T1000 (cell line): ENCODE measurements at places on chromosomes 6 and 20.

DNA sequence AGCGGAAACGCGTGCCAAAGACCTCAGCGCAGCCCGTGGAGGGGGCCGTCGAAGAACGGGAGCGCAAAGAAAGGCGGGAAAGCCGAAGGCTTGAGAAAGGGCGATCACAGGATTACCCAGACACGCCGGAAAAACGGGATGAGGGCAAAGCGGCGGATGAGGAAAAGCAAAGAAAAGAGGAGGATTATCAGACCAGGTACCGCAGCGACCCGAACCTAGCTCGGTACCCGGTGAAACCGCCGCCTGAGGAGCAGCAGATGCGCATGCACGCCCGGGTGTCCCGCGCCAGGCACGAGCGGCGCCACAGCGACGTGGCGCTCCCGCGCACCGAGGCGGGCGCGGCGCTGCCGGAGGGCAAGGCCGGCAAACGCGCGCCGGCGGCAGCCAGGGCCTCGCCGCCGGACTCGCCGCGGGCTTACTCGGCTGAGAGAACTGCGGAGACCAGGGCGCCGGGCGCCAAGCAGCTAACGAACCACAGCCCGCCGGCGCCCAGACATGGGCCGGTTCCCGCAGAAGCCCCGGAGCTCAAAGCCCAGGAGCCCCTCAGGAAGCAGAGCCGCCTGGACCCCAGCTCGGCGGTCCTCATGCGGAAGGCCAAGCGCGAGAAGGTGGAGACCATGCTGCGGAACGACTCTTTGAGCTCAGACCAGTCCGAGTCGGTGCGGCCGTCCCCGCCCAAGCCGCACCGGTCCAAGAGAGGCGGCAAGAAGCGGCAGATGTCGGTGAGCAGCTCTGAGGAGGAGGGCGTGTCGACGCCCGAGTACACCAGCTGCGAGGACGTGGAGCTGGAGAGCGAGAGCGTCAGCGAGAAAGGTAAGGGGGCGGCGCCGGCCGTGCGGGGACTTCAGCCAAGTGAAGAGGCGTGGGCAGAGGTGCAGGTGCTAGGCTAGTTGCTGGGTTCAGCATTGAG lies 296.2 kb downstream of the RIMS1 start:
- DNase-seq = no peak

DNA sequence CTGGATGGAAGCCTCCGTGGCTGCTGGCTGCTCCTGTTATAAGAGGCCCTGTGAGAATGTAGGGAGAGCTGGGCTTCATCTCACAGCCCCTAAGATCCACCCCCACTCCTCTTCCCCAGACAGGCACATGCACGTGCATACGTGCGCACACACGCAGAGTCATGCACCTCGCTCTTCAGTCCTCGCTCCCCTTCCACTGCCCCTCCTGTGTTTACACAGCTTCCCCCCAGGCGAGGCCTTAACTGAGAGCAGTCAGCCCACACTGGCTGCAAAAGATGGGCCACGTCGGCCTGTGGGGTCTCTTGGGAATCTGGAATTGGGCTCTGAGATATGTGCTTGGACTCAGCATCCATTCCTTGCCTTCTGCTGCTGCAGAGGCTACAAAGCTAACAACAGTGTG lies 35.2 kb upstream of the MLN start:
- DNase-seq = no peak

- DNase-seq = no peak
These were observed 49.9 kb downstream of the ATG5 start for GRCh38 chr6:106275692-106276091.

- no peak for DNase-seq
These were observed 450.0 kb downstream of the FRK start for GRCh38 chr6:115610696-115611095.

- no peak for DNase-seq
These were observed 234.0 kb upstream of the PLCB4 start for GRCh38 chr20:8834851-8835250.

DNA sequence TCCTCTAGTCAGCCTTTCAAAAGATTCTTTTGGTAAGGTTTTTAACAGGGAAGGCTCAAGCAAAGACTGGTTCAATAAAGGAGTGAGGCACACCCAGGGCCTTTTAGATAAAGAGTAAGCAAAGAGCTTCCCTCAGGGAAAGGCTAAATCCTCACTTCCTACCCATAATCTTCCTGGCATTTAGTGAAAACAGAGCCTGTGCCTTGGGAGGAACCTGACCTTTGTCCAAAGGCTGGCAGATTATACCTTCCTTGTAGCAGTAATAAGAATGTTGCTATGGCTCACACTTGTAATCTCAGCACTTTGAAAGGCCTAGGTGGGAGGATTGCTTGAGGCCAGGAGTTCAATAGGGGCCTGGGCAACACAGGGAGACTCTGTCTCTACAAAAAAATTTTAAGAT lies 280.1 kb upstream of the PLCB4 start:
- DNase-seq = no peak

- DNase-seq = no peak
These were observed 103.6 kb downstream of the CDYL start for GRCh38 chr6:4879741-4880275.

DNA sequence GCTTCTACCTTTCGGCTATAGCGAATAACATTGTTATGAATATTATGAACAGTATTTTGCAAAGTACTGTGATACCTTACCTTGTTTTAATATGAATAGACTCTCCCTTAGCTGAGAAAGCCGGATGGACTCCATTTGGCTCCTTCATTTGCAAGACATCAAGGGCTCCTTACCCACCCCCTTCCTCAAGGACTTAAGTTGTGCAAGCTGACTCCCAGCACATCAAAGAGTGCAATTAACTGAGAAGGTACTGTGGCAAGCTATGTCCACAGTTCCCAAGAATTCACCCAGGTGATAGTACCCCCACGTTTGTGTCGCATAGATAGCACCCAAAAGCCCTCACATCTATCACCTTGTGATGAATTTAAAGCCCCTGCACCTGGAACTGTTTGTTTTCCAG lies 11.2 kb downstream of the CST5 start:
- DNase-seq = no peak

DNA sequence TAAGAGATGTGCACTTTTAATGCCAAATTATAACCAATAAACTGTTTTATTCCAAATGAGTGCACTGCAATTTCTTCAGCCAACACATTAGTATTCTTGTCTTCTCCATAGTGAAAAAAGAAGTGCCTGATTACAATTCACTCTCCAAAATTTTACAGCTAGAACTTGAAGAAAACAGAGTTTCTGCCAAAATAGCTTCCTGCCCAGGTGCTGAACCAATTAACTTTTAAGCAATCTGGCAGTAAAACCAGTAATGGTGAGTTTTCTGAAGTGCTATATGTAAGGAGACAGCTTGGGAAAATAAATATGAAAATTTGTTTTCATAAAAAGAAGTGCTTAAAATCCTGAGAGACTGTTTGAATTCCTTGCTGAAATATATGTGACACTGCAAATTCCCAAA lies 266.0 kb upstream of the NT5E start:
- DNase-seq = no peak

DNA sequence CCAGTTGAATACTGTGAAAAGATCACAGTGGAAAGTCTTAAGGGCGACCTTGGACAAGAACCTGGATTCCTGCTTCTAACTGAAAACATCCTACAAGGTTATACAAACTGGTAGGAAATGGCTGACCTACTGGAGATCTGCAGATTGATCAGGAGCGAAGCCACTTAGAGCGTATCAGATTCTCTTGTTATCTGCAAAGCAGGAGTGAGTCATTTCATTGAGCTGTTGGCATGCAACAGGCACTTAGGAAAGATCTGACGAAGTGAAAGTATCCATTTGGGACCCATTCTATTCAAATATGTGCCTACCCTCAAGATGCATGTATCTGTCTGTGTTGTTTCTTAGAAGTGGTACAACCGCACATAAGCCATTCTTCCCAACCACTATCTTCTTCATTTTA lies 131.2 kb upstream of the RIN2 start:
- DNase-seq = no peak

GRCh38 chr6:30687659-30688431 lies 1.4 kb upstream of the PPP1R18 start:
- no peak for DNase-seq
